ENCODE measurements at places on chromosomes 4 and X. TPM values are rescaled to one million over a fixed set of nuclear protein-coding genes. Genes with fewer than 3 reads are reported as not detected.

DNA sequence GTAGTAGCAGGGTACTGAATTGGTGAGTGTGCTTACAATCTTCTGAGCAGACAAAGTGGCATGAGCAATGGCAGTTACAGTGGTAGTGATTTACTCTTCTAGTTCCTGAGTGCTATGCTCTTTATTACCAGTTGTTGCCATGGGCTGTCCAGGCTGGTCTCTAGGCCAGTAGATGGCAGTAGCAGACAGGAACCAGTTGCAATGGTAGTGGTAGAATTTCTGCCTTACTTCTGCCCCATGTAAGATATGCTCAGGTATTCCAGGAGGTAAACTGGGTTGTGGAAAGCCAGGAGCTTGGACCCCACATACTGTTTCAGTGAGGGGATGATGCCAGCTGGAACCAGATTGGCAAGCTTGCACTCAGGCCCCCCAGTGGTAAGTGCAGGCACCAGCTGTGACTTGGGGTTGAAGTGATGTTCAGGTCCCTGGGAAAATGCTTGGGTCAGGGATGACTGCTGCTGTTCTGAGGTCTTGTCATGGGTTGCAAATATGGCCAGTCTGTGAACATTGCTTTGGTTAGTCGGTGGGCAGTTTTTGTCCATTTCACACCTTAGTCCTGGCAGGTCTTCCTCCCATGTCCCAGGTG, 63.0 kb upstream of the ZXDB start:
- no peak for DNase-seq

DNA sequence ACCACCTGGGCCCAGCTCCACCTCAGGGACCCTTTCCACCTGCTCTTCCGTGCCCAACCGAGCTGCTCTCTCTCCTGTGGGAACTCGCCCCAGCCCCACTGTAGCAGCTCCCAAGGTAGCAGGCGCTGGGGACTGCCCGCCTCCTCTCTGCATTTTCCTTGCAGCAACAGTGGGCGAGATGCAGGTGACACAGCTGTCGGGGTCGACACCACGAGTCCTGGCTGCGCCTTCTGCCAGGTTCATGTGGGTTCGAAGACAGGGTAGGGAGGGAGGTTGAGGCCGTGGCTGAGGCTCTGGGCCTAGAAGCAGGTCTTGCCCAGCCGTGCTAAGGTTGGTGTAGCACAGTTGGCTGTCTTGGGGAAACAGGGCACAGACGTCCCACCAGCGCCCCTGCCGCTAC, 245.2 kb upstream of the FSTL5 start:
- DNase-seq, result no peak

- DNase-seq, result no peak
These were observed 193.1 kb upstream of the GPC4 start for GRCh38 chrX:133608406-133608805.

DNA sequence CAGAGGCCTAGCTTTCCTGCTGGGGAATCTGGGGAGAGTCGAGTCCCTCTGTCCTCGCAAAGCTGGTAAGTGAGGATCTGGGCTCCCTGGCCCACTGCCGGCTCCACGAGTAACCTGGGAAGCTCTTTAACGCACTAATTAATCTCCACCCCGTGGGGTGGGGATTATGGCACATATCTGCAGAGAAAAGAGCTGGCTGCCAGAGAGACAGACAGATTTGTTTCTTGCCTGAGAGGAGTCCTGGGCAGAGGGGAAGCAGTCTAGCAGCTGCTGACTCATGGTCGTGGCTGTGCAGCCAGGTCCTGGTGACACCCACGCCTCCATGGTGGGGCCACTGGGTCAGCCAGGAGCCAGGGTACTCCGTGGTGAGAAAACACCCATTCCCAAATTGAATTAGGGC, 14.0 kb downstream of the SORCS2 start:
- peak; percentile 86 for DNase-seq

The INPP4B gene
- total RNA-seq, result 9.3 TPM

DNA sequence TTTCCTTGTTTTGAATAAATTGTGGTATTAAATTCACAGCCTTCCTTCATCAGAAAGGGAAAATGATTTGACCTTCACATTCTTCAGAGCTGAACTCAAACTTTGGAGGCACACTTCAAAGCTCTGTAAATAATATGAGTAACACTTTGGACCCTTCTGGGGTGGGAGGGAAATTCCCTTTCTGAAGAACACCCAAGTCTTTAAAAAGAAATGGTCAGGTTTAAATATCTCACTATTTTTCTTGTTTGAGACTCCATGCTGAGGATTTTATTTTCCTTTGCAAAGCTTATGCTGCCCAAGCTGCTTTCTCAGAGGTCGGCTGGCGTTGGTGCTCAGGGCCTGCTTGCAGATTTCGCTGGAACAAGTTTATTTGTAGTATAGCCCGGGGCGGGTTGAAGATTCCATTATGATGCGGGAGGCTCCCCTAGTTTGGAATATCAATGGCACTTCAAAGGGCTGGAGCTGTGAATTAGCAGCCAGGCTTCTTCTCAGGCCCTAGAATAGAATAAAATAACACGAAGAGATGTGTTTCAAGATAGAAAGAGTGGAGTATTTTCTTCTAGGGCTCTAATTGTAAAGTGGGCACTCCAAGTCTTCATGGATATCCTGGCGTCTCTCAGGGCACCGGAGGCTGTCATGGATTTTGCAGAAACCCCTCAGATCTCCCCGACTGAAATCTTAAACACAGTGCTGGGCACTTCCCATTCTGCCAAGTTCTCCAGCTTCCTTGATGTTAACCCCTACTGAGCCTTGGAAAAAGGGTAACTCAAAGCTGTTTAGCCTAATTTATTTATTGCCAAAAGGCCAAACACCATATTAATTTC, 315.6 kb downstream of the GPAT3 start:
- DNase-seq, result peak; percentile 67

The MAOA gene
- 1.9 TPM for total RNA-seq

DNA sequence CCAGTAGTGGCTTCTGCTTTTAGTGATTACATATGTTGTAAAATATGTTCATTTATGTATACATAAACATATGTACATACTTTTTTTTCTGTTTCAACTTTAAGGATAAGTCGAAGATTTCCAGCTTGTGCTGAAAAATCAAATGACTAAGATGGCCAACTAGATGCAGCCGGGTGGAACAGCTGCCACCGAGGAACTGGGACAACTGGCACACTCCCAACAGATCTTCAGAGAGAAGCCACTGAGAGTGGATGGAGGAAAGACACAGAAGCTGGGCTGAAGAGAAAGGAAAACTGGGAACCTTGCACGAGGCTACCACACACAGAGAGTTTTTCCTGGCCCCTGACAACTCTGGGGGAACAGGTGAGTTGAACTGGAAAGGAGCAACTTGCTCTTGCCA, 207.5 kb downstream of the FAM47B start:
- no peak for DNase-seq

- peak; percentile 15 for DNase-seq
These were observed 377.0 kb downstream of the PDGFC start for GRCh38 chr4:156594624-156595023.

The LINC00632 gene
- total RNA-seq, result 0.17 TPM

GRCh38 chr4:53584658-53585057, 6.6 kb downstream of the LNX1 start:
- no peak for DNase-seq

- no peak for DNase-seq
These were observed 2.9 kb downstream of the GAK start for GRCh38 chr4:929096-929765.

The SNCA gene
- 49.0 TPM for total RNA-seq

DNA sequence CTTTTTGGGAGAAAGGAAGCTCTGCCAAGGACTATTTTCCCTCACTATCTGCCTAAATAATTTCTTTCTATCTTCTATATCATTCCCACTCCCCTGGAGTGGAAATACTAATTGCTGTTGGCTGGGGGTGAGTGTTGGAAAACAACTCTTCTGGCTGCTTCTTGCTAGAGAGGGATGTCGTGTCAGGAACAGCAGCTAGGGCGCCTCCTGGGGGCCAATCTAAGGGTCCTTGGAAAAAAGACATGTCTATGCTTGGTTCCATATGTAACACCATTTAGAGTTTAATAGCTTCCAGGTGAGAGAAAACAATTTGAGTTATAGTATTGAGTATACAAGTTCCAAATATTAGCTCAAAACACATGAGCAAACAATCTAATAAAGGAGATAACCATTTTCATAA, 111.3 kb downstream of the MAGEE1 start:
- DNase-seq, result no peak

GRCh38 chr4:90234916-90235547, 107.8 kb downstream of the CCSER1 start:
- DNase-seq, result peak; percentile 1

DNA sequence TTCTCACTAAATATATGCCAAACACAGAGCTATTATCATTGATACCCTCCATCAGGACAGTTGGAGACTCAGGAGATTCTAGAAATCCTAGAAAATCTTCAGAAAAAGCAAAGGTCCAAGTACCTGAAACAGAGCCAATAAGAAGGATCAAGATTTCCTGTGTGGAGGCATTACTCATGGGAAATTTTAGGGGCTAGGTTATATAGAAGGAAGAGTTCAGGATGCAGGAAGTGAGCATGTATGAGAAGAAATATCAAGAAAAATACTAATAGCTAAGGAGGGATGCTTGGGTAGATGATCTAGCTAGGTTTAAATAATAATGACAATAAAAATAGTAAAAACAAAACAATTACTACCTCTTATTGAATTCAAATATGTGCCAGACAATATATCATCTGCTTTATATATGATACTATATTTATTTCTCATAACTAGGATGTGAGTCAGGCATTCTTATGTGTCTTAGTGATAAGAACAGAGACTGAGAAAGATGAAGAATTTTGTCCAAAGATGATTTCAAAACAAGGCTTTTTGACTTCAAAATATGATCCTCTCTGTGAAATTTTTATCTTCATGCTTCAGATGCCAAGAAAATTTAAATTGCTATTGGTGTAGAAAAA, 66.4 kb upstream of the HHIP start:
- DNase-seq, result peak; percentile 19

DNA sequence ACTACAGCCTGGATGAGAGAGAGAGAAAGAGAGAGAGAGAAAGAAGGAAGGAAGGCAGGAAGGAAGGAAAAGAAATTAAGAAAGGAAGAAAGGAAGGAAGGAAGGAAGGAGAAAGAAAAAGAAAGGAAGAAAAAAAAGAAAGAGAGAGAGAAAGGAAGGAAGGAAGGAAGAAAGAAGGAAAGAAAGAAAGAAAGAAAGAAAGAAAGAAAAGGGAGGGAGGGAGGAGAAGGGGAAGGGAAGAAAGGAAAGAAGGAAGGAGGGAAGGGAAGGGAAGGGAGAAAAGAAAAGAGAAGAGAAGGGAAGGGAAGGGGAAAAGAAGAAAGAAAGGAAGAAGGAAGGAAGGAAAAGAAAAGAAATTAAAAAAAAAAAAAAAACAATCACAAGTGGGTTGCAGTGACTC, 146.3 kb downstream of the OPHN1 start:
- DNase-seq, result no peak

The DMRTC1 gene
- not detected for total RNA-seq

The DAPP1 gene
- 0.03 TPM for total RNA-seq

- no peak for DNase-seq
These were observed 80.9 kb downstream of the LARP7 start for GRCh38 chr4:112717856-112718255.

- no peak for DNase-seq
These were observed 2140.1 kb upstream of the AGA start for GRCh38 chr4:179582164-179582905.

The RBMXL3 gene
- total RNA-seq, result not detected

The STARD8 gene
- total RNA-seq, result 3.4 TPM

The PNCK gene
- not detected for total RNA-seq

The CHIC2 gene
- total RNA-seq, result 44.3 TPM

- DNase-seq, result no peak
These were observed 296.0 kb upstream of the SFRP2 start for GRCh38 chr4:154084864-154085263.

GRCh38 chrX:109399831-109400230, 82.1 kb downstream of the GUCY2F start:
- DNase-seq, result no peak

GRCh38 chr4:112213091-112213490, 18.5 kb upstream of the AP1AR start:
- no peak for DNase-seq

The ANXA10 gene
- 0.48 TPM for total RNA-seq

The SOX3 gene
- total RNA-seq, result not detected

The UGT2B10 gene
- not detected for total RNA-seq

The FAM47A gene
- total RNA-seq, result not detected

DNA sequence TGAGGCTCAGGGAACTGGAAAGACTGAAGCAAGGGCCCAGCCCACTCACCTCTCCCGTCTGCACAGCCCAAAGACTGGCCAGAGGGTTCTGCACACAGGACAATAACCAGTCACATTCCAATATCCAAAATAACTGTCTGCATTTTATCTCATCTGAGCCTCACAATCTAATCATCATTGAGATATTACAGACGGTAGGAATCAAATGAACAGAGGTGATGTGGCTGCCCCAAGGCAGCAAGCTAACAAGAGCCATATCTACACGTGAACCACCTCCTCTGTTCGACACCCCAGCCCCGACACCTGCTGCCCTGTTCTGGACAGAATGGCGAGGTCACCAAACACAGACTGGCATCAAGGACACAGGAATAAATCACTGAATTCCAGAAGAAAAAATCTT, 60.5 kb downstream of the AFAP1 start:
- DNase-seq, result no peak

Data from Daoy (cell line).